ENCODE measurements at places on chromosomes 11 and 22.
A peak's percentile ranks its signal among the peaks of the same experiment; 100 is the strongest.

DNA sequence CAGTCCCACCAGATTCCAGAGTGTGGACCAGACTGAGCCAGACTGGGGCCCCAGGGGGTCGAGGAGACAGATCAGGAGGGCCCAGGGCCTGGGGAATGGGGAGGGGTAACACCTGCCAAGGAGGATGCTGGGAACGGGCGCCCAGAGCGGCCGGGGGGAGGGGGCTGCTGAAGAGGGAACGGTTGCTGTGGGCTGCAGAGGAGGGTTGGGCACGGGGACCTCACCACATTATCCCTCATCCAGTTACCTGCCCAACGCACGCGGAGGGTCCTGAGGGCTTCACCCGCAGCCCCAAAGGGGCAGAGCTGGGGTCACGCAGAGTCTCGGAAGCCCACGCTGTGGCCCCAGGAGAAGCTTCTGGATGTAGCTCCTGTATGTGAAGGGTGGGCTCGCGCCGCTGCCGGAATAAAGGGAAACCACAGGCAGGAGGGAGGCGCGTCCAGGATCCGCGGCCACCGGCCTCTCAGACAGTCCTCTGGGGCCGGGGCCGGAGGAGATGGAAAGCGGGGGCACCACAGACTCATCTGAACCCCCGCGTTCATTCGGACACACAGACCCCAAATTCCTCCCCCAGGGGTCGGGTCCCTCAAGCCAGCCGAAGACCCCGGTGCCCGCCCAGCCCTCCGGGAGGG is 866 bp upstream of the SELENOO start:
- DNase-seq, result no peak

DNA sequence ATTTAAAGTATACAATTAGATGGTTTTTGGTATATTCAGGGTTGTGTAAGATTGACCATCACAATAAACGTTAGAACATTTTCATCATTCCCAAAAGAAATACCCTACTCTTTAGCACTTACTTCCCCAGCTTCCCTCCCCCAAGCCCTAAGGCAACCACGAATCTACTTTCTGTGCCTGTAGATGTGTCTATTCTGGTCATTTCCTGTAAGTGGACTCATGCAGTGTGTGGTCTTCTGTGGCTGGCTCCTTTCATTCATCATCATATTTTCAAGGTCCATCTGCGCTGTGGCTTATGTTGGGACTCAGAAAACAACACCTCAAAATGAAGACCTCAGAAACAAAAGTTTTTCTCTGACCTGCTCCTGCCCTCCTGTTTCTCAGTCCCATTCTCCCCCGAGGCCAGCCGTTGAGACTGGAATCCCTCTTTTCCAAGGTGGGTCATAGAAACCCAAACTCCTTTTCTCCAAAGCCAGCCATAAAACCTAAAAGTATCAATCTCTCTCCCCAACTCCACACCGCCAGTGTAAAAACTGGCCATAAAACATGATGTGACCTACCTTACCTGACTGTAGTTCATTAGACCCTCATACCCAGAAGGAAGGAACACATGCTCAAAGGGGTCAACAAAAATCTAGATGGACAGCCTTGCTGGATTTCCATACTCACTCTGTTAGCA is 12.9 kb upstream of the TMPRSS13 start:
- no peak for DNase-seq

DNA sequence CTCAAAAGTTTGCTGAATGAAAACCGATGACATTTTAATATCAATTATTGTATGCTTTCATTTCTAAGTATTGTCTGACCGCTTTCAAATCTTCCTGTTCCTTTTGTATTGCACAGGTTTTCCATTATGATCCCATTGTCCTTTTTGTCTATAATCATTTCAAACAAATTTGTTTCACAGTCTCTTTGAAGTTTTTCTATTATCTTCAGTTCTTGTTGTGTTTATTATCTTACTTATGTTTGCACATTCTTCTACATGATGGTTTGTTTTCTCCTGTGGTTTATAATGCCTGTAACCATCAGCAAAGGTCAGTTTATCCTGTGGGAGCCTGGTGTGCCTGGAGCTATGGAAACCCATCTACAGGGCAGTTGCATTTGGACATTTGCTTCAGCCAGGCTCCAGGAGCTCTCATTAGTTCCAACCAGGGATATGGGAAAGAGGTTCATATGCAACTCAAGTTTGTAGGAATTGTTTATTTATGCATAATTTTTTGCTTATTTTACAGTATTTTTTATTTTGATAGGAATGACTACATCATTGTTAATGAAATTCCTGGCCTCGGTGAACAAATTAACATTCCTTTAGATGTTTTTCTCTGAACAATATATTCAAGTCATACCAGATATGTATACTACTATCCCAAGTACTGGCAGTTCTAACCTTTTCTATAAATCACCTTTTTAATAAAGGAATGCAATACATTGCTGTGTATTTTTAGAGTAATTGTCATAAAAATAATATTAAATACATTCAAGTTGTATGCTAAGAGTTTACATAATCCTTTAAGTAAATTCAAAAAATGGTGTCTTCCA is 179.2 kb downstream of the SBF2 start:
- DNase-seq, result no peak

- peak; percentile 22 for DNase-seq
Observed at GRCh38 chr11:76825726-76826396, 34.9 kb upstream of the ACER3 start.

DNA sequence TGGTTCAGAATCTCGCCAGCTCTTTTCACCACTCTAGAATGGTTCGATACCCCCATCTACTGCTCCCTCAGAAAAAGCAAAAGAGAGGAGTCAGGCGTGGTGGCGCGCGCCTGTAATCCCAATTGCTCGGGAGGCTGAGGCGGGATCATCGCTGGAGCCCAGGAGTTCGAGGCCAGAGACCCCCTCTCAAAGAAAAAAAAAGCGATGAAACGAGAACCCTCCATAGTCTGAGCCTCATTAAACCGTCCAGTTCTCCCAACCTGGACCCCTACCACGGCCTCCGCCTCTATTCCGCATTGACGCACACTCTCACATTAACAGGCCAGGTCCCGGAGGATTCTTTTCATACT is 439 bp downstream of the SPA17 start:
- DNase-seq, result peak; percentile 28
